ENCODE measurements at places on chromosomes 4 and X. TPM values are rescaled to one million over a fixed set of nuclear protein-coding genes. Genes with fewer than 3 reads are reported as not detected.

RRH gene
- total RNA-seq, result not detected

LDB2 gene
- total RNA-seq, result 0.35 TPM

PDGFRA gene
- 0.35 TPM for total RNA-seq

GRCh38 chr4:15318621-15319348 is 109.0 kb upstream of the C1QTNF7 start:
- no peak for DNase-seq

- no peak for DNase-seq
Observed at GRCh38 chr4:2388429-2389182, 29.8 kb downstream of the ZFYVE28 start.

DNA sequence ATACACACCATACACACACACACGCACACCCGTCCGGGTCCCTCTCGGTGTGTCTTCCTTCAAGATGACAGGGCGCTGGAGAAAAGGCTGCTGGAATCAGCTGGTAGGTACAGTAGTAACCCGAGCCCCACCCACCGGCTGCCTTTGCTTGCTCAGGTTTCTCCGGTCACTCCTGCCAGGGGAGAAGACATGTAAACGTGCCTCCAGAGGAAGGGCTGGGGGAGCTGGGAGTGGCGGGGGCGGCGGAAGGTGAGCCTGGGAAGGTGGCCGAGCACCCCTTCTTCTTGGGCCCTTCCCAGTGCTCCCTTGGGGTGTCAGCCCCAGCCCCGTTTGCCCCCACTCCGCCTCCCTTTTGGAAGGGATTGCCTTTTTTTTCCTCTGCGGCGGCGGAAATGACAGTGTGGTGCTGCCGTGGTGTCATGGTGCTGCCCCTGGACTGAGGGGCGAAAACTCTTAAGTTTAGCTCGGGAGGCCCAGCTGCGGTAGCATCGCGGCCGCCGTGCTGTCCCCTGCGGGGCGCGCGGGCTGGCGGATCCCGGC is at the start of gene MID2:
Gene MID2, plus strand, starts transcription at position 169 of the 540 bp plus-strand sequence. CDS start 561 bp downstream, outside the sequence.
- peak; percentile 38 for DNase-seq

DNA sequence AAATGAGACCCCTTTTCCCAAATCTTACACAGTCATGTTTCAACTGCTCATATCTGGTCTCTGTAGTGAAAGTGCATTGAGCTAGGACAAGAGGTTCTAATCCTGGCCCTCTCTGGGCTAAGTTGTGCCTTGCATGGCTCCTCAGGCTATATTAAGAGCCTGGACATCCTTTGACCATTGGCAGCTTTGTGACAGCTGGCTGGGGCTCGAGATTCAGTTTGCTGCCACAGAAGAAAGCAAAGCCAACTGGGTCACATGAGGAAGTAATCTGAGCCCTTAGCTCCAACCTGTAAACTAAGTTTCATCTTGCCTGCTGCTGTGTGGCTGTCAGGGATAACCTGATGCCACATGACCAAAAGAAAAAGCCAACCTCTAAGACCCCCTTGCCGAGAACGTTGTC is 51.8 kb upstream of the JADE1 start:
- DNase-seq, result no peak

DNA sequence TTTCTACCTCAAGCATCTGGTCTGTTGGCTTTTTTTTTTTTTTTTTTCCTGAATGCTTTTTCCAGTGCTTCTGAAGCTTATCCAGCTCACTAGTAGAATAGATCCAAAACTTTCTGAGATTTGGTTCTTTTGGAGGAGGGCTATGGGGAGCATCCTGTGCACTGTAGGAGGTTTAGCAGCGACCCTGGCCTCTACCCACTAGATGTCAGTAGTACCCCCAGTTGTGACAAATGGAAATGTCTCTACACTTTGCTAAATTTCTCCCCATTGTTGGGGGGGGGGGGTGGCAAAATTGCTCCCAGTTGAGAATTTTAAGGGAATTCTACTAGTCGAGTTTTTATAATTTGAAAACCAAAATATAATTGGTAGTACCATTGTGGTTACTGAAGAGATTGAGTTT is 23.0 kb upstream of the PPA2 start:
- no peak for DNase-seq

- DNase-seq, result no peak
Observed at GRCh38 chr4:8707045-8707781, 114.6 kb downstream of the CPZ start.

- peak; percentile 62 for DNase-seq
Observed at GRCh38 chr4:176376032-176376614, 56.4 kb downstream of the SPCS3 start.

DNA sequence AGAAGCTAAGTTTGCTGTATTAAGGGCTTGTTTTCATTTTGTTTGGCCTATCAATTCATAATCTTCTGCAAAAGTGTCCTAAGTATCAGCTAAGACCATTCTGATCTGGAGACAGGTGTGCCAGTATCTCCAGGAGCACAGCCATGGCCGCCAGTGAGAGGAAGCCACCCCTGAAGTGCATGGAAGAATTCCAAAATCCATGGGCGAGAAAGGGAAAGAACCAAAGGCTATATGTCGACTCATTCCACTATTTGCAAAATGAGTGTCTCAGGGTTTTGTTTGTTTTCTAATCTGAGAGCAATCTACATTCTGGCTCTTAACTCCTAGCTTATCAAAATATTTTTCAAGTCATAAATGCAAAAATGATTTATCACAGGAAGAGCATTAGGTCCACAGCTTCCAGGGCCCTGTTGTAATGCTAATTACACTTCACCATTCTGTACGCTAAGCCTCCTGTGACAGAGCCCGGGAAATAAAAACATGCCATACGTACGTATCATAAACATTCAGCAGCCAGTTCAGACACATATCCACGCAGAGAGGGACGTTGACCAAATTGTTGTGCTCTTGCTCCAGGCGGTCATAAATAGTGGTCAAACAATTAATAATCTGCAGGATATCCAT is 137.3 kb upstream of the FTHL17 start:
- DNase-seq, result peak; percentile 0

GRCh38 chrX:110331444-110332030 is 13.7 kb upstream of the AMMECR1 start:
- DNase-seq, result no peak
